NK-92 treated with Interleukin-12 subunit alpha and Interleukin-12 subunit beta, amount 100 ng/mL, for 24 hours (cell line): ENCODE measurements at places on chromosomes 4 and X.

DNA sequence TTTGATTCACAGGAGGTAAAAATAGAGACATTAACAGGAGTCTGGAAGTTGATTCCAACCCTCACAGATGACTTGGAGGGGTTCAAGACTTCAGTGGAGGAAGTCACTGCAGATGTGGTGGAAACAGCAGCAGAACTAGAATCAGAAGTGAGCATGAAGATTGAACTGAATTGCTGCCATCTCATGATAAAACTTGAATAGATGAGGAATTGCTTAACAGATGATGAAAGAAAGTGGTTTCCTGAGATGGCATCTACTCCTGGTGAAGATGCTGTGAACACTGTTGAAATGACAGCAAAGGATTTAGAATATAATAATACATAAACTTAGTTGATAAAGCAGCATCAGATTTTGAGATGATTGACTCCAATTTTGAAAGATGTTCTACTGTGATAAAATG lies 76.5 kb downstream of the RELL1 start:
- DNase-seq: no peak

DNA sequence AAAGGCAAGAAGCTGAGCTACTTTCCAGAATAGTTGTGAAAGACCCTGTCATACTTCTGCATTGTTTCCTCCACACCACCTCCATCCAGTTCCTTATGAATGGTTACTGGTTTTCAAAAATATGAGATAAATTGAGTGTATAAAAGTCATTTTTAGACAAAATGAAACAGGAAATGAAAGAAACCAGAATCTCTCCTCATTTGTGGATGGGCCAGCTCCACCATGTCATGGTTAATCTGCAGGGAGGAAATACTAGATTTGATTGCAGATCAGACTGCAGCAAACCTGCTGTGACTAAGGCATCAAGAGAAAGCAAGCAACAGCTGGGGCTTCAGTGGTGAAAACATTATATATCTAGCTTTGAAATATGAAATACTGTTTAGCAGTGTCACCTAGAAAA lies 23.8 kb downstream of the F9 start:
- DNase-seq: no peak

GRCh38 chr4:124427095-124427767 lies 285.3 kb downstream of the ANKRD50 start:
- DNase-seq: no peak

DNA sequence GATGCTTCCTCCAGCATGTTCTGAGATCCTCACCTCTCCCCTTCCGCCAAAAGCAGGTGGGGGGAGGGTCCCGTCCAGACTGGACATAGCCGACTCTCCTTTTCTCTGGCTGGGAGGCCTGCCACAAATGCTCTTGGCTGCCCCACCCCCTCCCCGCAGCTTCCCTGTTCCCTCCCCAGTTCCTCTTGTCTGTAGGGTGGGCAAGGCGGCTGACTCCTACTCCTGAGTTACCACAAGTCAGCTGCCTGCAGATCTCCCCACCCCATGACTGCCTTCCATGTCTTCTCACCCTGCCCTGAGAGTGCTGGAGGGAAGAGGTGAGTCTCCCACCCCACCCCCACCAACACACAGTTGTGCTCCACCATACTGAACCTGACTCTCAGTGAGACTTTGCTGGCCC lies 2.9 kb downstream of the ATP6AP1 start:
- DNase-seq: no peak

DNA sequence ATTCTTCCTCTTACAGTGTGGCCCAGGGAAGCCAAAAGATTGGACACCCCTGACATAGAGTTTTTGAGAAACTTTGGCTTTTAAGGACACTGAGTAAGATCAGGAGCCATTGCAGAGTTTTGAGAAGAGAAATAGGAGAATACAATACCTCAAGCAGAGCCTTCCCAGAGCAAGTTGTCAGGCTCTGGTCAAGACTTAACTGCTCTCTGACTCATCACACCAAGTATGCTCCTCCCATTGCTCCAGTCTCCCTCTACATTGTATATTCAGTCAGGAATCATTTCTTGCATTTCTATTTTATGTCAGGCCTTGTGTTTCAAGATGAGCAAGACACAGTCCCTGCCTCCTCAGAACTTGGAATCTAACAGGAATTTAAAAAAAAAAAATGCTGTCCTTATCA lies 176.4 kb upstream of the FMR1 start:
- no peak for DNase-seq

GRCh38 chr4:139171876-139172691 lies 4.9 kb downstream of the ELF2 start:
- DNase-seq: peak; percentile 3

- no peak for DNase-seq
These were observed 133.6 kb upstream of the C1QTNF7 start for GRCh38 chr4:15294202-15294601.

- no peak for DNase-seq
These were observed 1333.0 kb downstream of the PCDH19 start for GRCh38 chrX:99077099-99077498.

DNA sequence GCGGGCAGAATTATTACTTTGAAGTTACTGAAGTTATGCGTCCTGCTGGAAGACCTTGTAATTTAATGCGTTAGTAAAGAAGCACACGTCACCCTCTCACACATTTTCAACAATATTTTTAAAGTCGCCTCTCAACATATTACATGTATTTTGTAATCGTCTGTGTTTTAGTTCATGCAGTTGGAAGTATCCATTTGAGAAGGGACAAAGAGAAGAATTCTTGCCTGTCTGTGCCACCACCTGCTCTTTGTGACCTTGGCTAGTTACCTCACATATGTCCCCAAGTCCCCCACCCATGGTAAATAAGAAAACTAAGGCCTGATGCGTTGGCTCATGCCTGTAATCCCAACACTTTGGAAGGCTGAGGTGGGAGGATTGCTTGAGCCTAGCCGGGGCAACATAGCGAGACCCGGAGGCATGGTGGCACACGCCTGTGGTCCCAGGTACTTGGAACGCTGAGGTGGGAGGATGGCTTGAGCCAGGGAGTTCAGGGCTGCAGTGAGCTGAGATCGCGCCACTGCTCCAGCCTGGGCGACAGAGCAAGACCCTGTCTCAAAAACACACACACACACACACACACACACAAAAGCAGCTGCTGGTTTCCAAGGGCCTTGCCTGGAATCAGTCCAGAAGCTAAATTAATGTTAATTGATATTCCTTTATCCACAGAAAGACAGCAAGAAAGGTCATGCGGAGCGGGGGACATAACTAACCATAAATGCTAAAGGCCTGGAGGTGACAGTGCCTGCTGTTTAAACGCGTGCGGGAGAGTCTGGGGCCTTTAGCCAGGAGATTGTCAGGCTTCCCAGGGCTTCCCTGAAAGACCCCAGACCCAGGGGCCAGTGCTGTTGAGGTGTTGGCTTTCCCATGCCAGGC lies 811 bp downstream of the TMEM187 start:
- DNase-seq: no peak

DNA sequence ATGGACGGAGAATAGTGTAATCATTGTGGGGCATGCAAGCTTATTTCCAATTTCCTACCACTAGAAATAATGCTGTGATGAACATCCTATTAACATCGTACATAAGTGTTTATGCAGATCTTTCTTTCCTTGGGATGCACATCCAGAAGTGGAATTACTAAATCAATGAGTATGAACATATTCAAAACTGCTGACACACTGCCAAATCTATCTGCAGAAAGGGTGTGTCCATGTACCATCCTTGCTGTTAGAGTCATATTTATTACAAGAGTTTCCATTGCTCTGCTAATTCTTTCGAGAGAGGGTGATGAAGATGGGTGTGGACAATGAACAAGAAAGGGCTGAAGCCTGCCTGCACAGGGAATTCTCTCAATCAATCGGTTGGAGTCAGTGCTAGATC lies 82.6 kb downstream of the GPC4 start:
- no peak for DNase-seq

GRCh38 chr4:7770224-7771050 lies 169.2 kb downstream of the AFAP1 start:
- no peak for DNase-seq

DNA sequence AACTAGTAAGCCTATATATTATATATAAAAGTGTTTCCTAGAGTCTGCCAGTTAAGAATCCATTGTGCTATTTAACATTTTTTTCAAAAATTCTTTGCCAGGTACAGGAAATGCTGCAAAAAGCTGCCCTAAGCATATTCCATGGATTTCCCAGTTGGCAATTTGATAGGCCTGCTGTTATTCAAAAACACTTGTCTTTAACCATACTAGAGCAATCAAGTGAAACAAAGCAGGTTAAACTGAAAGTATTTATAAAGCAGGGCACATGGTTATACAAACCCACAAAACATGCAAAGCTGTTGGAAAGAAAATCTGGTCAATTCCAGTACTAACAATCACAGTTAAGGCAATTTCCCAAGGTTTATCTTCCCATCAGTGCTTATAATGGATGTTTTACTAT lies 159.9 kb downstream of the UNC5C start:
- DNase-seq: no peak

DNA sequence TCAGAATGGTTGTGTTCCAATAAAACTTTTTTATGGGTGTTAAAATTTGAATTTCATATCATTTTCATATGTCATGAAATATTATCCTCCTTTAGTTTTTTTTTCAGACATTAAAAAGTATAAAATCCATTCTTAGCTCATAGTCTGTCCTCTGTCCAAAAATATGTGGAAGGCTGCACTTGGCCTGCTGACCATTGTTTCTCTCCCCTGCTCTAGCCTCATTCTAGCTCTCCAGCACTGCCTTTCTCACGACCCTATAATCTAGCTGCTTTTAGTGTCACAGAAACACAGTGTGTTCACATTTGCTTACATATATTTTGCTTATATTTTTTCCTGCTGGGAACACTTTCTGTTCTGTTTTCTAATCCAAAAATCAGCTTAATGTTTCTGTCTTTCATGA lies 165.0 kb upstream of the ANK2 start:
- DNase-seq: no peak

GRCh38 chrX:149871940-149872339 lies 9.0 kb upstream of the MAGEA8 start:
- DNase-seq: peak; percentile 10

GRCh38 chr4:33886356-33886755 lies 2358.0 kb downstream of the ARAP2 start:
- DNase-seq: no peak

DNA sequence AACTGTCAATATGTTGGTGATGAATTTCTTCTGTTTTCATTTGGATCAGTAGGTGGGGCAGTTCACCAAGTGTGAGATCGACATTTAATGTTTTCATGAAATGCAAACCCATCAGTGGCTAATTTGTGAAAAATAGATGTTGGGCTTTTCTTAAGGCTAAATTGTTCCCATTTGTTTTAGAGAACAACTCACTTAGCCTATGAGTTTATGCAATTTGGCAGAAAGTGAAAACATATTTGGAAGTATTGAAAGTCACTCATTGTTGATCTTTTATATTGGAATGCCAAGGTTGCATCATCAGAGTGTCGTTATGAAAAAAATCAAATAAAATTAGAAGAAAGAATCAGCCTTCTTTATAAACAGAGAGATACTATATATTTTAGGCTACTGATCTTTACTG lies 132.4 kb downstream of the RPA4 start:
- no peak for DNase-seq

GRCh38 chrX:134801267-134801666 lies 143.0 kb upstream of the PLAC1 start:
- no peak for DNase-seq
